Activated CD4-positive, alpha-beta T cell treated with anti-CD3 and anti-CD28 coated beads for 48 hours (primary cell): ENCODE measurements at places on chromosomes 3 and 15.
A peak's percentile ranks its signal among the peaks of the same experiment; 100 is the strongest.

GRCh38 chr15:81271761-81272644, 51.9 kb downstream of the STARD5 start:
- no peak for DNase-seq

- no peak for DNase-seq
Measured at GRCh38 chr3:11077466-11077865, 76.8 kb upstream of the HRH1 start.

- DNase-seq = no peak
Measured at GRCh38 chr3:98894791-98895576, 6.5 kb downstream of the DCBLD2 start.

- peak; percentile 20 for DNase-seq
Measured at GRCh38 chr3:88150371-88150770, 612 bp downstream of the C3orf38 start.

DNA sequence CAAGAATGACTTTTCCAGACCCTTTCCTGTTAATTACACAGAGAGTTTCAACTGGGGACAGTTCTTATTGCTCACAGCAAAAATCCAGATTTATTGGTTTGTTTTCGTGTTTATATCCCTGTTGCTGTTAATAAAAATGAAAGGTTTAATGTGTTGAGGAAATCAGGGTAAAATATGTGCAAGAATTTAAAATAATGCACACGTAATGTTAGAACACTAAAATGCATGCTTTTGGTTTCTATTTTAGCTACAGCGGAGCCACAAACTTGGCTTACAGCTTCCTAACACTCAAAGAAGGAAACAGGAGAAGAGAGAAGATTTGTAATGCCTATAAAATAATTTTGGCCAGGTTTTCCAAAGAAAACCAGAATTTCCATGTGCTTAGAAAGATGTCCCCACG, 62.7 kb downstream of the CASR start:
- no peak for DNase-seq

DNA sequence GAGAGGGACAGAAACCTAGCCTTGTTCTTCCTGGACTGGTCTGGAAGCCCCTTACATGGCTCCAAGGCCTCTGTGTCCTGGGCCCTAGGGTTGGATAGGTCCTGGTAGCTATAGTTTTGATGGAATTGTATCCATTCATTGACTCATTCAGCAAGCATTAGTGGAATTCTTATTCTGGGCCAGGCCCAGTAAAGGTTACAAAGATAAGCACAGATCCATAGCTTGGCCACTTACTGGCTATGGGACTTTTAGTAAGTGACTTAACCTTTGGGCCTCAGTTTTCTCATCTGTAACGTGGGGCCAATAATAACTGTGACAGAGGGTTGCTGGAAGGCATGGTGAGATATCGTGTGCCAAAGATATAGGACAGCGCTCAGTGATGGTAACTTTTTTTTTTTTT, 13.6 kb upstream of the DAG1 start:
- DNase-seq = no peak

DNA sequence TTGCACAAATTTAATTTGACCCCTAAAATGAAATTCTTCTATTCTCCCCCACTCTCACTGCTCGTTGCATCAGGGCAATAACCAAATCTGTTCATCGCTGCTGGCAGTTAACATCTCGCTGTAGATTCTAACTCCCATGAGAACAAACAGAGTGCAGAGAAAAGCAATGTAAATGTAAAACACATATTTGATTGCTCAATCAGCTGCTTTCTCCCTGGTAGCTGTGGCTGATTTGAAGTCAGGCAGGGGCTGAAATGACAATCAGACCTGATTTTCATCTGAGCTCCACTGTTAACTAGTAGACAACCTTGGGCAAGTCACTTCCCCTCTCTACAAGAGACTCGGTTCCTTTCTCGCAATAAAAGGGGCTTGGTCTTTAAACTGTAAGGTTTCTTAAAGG, 119.8 kb upstream of the CPNE4 start:
- DNase-seq = no peak

GRCh38 chr15:60091911-60092310, 87.8 kb downstream of the FOXB1 start:
- no peak for DNase-seq

DNA sequence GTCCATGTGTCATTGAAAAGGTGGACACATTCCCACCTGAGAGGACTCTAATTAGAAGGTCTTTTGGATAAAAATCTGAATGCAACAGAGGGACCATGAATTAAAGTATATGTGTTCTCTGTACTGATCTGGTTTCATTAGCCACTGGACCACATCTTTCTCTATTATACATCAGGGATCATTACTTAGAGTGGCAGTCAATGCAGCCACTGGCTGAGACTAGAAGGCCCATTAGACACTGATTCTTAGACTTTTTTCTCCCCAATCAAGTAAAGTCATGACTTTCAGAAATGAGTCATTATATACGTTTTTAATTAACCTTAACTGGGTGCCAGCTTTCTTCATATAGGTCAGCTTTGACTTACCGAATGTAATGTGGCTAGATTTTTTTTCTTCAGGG, 550.8 kb upstream of the CFAP20DC start:
- no peak for DNase-seq

DNA sequence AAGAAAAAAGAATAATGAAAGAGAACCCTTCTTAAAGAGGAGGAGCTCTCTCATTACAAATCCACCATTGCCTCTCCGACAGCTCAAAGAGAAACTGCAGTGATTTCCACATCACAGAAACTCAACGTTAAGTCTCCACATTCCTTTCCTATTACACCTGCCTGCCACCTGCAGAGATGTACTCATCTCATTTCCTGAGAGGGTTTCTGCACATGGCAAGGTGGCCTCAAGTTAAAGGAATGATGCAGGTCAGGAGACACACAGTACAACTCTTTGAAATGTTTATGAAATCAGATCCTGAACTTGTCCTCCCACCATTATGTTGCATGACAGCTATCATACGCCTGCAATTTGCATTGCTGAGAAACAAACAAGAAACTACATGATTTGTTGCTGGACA, 458.4 kb upstream of the ADAMTS9 start:
- DNase-seq = no peak

DNA sequence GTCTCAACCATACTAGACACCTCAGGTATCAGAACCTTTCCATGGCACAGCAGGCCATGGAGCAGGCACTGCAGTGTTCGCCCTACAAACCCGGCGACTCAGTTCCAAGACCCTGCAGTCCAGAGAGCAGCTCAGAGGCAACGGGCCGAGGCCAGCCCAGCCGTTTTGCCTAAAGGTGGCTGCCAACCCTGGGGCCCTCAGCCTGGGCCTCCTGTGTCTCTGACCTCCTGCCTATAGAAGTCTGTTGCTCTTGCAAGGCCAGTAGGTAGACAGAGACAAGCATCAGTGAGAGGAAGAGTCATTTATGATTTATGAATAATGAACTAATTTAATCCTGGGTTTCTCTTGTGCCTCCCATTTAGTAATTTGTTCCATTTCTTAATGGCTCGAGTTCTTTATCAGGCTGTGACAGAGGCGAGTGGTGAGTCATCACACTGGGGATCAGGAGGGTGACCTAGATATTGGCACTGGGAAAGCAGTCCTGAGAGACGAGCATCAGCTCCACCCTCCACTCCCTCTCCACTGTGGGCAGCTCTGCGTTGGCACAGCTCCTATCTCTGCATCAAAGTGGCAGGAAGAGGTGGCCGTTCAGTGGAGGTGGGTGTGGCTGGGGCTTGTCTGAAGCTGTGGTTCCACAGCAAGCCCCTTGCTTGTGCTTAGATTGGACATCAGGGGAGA, 79.8 kb downstream of the ABHD5 start:
- DNase-seq = peak; percentile 51

DNA sequence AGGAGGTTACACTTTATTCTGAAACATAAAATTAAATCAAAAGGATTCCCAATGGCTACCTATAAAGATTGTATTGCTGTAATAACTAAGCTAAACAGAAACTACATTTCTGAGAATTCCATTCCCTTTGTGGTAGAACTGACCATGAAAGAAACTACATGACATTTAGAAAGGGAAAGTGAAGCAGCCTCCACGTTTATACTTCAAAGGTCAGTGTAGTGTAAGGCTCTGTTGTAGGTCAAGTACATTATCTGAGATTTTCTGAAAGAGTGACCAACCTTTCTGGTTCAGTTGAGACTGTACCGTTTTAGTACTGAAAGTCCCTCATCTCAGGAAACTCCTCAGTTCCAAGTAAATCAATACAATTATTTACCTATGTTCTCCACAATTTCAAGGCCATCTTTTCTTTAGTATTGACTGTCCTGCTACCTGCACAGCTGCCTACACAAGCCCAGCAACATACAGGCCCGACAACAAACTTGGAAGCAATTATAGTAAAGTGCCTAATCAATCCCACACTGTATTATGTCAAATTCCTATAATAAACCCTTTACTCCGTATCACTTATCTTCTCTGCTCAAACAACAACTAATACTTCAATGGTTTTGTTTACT, 343.0 kb downstream of the PLOD2 start:
- DNase-seq = no peak

DNA sequence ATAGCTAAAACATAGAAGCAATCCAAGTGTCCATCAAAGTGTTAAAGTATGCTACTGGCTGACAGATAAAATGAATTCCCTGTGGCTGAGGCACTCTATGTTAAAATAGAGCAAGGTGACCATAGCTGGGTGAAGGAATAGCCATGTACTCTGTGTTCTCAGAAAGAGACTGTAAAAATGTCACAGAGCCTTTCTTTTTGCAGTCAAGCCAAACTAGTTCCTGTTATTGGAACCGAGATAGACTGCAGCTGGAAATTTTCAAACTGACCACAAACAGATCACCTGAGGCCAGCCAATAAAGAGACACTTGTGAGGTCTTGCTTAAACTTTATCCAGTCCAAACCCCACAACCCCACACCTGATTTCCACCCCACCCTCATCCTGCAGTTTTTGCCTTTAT, 422.8 kb upstream of the NAALADL2 start:
- DNase-seq = no peak

GRCh38 chr15:98904544-98904943, 103.0 kb downstream of the PGPEP1L start:
- DNase-seq = no peak

GRCh38 chr15:71447328-71448250, 332.3 kb downstream of the THSD4 start:
- DNase-seq = no peak
